ENCODE measurements at places on chromosomes 7 and 10. TPM values are rescaled to one million over a fixed set of nuclear protein-coding genes. Genes with fewer than 3 reads are reported as not detected.

Gene ARHGEF35
- total RNA-seq = 0.97 TPM

Gene CRHR2
- total RNA-seq = not detected

Gene TMEM236
- total RNA-seq = under 0.01 TPM

Gene PDGFA
- total RNA-seq = 43.2 TPM

Gene ERVW-1
- total RNA-seq = not detected

Gene SPDYE2B
- not detected for total RNA-seq

Gene CLRN3
- total RNA-seq = not detected

Gene CTAGE6
- 0.32 TPM for total RNA-seq

Gene ITGA8
- total RNA-seq = 1.3 TPM

Gene ACTR3C
- total RNA-seq = 7.4 TPM

Gene CYP3A4
- total RNA-seq = not detected

Gene NYAP1
- total RNA-seq = 0.64 TPM

Gene URGCP
- 25.8 TPM for total RNA-seq

All from fibroblast of villous mesenchyme (primary cell).